ENCODE measurements at places on chromosomes 6 and 20.
A peak's percentile ranks its signal among the peaks of the same experiment; 100 is the strongest.

- no peak for DNase-seq
Observed at GRCh38 chr20:22805219-22805618, 220.8 kb upstream of the FOXA2 start.

- no peak for DNase-seq
Observed at GRCh38 chr6:35893246-35893645, 27.7 kb downstream of the SRPK1 start.

DNA sequence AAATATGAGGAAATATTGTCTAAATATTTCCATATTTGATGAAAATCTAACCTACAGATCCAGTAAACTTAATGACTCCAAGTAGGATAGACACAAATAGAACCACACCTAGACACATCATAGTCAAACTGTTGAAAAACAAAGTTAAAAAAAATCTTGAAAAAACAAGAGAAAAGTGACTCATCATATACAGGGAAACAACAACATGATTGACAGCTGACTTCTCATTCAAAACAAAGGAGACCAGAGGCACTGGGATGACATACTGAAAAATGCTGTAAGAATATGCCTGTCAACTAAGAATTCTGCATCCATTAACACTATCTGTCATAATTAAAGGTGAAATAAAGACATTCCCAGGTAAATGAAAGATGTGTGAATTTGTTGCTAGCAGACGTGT lies 38.8 kb downstream of the BMP2 start:
- no peak for DNase-seq

DNA sequence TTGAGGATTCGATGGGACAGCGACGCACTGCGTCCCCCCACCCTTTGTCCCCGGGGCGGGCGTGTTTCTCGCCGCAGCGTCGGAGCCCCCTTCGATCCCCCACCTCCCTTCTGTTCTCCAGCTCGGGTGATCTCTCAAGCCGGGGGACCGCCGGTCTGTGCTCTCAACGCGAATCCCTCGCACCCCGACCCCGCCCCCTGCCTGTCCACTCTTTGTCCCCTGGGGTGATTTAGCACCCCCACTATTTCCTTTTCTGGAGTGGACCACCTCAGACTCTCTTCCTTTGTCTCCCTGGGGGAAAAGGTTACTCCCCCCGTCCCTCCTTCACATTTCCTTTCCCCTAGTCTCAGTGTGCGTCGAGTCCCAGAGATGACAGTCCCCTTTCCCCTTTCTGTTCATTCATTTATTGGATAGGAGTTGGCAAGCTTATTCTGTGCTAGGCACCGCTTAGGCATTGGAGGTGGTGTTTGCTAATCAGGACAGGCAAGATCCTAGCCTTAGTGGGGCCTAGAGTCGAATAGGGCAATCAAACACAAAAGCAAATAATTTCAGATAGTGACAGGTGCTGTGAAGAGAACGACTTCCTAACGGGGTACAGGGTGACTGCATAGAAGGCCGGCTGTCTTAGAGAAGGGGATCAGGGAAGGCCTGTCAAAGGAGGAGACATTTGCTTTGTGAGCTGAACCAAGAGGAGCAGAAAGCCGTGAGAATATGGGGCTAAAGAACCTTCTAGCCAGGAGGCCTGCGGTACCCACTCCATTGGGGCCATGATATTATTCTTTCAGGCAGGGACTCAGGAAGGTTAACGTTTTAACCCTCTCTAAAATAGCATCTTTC lies 741 bp downstream of the PTPN1 start:
- DNase-seq, result no peak

DNA sequence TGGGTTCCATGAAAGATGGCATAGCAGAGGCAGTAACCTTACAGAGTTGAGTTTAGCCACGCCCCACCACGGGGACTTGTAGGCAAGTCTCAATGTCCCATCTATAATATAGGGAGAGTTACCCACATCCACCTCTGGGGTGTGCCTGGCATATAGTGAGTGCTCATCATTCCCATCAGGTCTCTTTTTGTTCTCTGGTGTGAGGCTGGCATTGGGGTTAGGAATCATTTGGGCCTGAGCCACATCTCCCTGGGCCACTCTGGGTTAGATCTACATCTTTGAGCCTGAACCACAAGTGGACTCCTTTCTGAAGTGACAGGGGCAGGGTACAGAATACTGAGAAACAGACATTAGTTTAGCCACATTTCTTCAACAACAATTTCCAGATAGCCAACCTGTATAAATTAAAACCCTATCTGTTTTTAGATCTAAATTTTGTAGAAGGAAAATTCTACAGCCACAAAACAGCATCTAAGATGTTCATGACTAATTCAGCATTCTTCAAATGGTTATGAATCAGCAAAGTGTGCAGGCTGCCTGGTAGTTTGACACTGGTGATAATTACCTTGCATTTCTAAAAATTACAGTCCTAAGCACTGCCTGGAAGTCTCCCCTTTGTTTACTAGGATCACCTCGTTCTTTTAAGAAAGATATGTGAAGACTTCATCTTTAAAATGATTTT lies 20.1 kb downstream of the RNF24 start:
- DNase-seq, result peak; percentile 1

GRCh38 chr20:4666001-4666479 lies 55.7 kb upstream of the PRND start:
- peak; percentile 59 for DNase-seq

Data from stimulated activated CD4-positive, alpha-beta T cell treated with anti-CD3 and anti-CD28 coated beads, Interleukin-1b, Interleukin-23, amount 100 ng/mL, for 48 hours (primary cell).